ENCODE measurements at places on chromosomes 16 and 17.

DNA sequence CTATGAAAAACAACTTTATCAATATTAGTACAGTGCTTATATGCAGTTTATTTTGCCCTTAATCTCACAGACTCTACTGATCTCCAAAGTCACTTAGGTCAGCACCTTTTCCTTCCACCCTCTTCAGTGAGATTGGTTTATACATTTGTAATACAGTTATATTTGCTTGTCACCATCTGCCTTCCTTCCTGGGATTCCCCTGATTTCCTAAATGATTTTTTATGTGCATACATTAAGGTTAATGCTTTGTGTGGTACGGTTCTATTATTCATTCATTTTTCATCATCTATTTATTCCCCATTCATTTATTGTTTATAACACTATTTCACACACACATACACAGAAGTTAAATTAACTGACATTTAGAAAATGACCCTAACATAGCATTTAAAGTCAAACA lies 419.8 kb upstream of the CDH11 start:
- DNase-seq = no peak

GRCh38 chr17:64128787-64129514 lies 993 bp downstream of the ERN1 start:
- no peak for DNase-seq

- DNase-seq = no peak
These were observed 25.1 kb upstream of the DNAH17 start for GRCh38 chr17:78602246-78602645.

DNA sequence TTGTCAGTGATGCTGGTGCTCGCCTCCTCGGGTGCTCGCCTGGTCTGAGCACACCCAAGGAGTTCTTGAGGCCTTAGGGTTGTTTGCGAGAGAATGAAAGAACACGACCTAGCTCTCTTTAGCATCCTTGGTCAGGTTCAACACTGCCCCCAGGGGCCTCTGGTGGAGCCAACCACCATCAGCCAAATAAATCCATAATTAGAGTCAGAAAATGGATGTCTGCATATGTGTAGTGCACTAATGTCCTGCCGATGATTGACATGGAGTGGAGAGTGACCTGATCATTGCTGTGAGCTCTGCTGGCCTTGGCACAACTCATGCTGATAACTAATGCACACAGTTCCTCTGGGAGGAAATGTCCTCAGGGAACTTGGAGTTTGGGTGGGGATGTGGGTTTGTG lies 8.2 kb upstream of the STH start:
- DNase-seq = no peak

GRCh38 chr17:17971431-17972125 lies 622 bp downstream of the TOM1L2 start:
- DNase-seq = no peak

DNA sequence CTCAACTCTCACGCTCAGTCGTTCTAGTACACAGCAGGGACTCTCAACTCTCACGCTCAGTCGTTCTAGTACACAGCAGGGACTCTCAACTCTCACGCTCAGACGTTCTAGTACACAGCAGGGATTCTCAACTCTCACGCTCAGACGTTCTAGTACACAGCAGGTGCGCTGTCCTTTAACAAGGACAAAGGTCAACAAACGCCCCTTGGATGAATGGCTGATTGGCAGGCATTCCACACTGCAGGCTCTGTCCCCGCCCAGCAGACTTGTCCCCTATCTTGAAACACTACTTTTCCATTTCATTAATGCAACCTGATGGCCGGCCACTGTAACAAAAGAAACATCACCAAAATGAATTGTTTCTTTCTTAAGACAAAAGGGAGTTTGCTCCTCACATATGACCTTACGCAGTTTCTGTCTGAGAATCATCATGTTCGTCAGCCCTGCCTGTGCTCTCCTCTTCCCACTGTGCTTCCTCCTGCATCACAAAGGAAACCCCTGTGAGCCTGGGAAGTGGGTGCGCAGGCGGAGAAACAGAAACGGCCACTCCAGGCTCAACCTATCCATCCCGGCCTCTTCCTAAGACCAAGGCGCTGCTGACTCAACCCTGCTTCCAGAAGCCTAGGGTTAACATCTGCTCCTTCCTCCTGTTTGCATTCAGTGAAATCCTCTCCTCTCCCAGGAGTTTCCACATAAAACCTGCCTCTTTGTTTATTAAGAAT lies 59.8 kb downstream of the ANKRD11 start:
- DNase-seq = no peak

DNA sequence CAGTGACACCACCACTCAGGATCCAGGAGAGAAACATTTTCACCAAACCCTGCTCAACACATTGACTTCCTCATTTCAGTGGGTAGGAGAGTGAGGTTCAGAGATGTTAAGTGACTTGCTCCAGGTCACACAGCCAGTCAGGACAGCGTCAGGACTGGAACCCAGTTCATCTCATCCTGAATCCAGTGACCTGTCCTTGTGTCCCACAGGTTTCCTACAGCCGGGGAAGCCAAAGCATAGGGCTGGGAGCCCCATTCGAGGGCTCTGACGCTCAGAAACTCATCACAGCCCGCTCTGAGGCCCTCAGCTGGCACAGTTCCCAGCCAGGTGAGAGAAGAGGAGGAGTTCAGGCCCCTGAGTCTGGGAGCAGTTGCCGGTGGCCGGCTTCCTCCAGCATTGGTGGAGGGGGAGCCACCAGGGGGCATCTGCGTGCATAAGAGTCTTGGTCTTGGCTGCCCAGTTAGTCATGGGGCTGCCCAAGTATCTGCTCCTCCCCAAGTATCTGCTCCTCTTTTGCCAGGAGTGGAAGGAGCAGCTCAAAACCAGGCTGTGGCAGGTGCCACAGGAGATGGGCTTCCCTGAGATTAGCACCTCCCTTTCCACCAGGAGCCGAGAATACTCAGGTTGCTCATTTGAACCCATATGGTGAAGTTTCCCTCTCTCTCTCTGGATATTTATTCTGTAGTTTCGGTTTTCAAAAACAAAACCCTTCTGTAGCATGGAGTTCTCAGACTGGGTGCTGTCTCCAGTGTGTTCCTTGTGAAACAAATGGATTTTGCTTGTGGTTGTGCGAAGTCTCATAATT lies 56.0 kb downstream of the TNFRSF13B start:
- no peak for DNase-seq

- DNase-seq = no peak
These were observed 1.4 kb downstream of the SHISA6 start for GRCh38 chr17:11242411-11242810.

GRCh38 chr17:1590029-1590746 lies 27.6 kb upstream of the PITPNA start:
- no peak for DNase-seq

- no peak for DNase-seq
These were observed 52.1 kb downstream of the CDH11 start for GRCh38 chr16:65069766-65070165.

GRCh38 chr16:12773221-12773620 lies 30.5 kb downstream of the CPPED1 start:
- no peak for DNase-seq

DNA sequence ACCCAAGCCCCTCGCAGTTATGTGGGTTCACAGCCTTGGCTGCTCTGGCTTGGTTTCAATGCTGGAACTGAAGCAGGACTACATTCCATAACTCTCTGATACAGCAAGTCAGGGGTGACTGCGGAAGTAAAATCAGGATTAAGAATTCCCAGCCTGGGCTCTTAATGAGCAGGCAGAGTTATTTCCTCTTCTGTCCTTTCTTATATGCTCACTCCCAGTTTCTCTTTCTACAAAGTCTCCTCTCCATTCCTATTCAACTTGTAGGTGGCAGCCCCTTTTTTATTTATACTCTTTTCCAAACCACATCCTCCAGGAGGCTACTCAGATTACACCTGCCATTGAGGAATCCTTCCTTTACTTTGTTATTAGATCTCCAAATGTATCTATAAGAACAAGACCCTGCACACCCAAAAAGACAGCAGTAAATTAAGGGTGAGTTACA lies 40.3 kb downstream of the HOXB1 start:
- DNase-seq = no peak

DNA sequence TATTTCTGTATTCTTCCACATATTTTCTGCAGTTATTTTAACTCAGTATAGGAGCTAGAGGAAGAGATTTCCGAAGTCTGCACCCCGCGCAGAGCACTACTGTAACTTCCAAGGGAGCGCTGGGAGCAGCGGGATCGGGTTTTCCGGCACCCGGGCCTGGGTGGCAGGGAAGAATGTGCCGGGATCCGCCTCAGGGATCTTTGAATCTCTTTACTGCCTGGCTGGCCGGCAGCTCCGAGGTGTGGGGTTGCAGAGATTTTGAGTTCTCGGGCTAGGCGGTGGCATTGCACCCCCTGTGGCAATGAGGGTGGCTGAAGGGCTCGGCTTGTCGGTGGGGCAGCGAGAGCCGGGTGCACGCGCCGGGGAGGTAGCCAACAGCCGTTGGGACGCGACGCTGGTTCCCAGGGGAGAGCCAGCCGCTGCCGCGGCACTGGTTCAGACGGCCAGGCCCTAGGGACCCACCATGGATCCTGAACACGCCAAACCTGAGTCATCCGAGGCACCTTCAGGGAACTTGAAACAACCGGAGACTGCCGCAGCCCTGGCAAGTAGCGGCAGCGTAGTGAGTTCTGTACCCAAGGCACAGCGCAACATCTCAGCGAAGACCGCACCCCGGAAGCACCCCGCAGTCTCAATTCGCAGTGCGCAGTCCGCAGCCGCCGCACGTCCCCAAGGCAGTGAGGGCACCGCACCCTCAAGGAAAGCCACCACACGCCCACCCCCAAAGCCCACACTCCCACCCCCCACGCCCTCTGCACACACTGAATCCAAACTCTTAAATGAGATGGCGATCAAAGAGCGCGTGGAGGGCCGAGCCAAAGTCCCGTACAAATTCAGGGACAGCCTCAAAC lies at the start of gene CMTM1:
TSS of gene CMTM1 (plus strand) at position 389 of the 851 bp plus-strand sequence. CDS start at position 464, 75 bp downstream.
- no peak for DNase-seq

All from NCI-H1048 (cell line).